ENCODE measurements at places on chromosomes 5 and 9.

DNA sequence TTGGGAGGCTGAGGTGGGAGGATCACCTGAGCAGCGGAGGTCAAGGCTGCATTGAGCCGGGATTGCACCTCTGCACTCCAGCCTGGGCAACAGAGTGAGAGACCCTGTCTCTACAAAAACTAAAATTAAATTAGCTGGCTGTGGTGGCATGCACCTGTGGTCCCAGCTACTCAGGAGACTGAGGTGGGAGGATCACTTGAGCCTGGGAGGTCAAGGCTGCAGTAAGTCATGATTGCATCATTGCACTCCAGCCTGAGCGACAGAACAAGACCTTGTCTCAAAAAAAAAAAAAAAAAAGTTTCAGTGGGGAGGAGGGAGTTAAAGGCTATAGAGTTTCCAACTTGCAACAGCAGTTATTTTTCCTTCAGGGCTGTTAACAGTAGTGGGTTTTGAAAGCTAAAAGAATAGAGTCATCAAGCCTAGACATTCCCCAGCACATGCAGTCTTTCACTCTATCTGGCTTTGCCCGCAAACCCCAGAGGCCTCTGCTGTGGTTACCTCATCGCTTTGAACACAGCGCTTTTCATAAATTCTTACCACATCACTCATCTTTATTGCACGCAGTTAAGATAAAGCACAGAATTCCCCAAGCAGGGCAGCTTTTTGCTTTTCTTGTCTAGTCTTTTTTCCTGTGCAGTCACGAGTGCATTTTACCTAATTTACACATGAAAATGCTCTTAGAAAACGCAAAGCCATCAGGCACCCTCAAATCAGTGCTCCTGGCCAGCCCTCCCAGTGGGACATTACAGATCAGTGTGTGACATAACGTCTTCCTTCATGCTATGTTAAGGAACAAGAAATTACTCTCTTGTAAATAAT is 8.7 kb upstream of the SLC2A8 start:
- no peak for DNase-seq

GRCh38 chr9:70902692-70903131 is 218.7 kb downstream of the TRPM3 start:
- DNase-seq, result peak; percentile 89

DNA sequence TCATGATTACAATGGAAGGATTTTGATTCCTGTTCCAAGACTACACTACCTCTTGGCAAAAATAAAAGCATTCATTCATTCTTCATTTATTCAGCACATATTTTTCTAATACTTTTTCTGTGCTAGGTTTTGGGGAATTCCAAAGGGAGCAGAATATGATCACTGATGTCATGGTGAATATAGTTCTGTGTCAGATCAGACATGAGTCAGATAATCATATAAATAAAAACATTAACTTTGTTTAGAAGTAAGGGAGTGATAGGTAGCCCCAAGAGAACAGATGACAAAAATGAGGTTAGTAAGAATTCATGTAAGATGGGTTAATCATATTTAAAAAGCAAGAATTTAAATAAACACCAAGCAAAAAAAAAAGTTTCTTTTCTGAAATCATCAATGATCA is 94.1 kb upstream of the RANBP6 start:
- no peak for DNase-seq

DNA sequence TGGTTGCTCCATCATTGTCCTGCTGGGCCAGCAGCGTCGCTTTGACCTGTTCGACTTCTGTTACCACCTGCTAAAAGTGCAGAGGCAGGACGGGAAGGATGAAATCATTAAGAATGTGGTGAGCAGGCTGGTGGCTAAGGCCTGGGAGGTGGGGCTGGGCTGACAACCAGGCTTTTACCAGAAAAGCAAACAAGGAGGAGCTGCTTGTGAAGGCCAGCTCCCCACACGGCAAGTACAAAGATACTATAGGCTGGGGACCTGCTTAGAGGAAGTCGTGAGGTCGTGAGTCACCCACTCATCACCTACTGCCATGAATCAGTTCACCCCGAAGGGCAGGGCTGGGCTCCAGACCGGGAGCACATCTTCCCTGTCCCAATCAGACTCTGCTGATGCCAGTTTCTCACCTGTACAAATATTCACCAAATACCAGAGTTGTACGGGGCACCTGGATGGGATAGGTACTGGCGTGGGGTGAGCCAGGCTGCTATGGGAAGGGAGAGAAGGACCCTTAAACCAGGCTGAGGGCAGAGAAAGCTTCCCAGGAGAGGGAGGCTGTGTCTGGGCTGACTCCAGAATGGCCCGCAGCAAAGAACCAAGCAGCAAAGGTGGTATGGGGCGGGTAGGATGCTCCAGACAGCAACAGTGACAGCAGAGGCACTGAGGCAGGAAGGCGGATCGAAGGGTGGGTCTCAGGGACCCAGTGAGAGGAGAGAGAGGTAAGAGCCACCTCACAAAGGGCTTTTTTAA is 69.3 kb upstream of the NIPAL4 start:
- no peak for DNase-seq

DNA sequence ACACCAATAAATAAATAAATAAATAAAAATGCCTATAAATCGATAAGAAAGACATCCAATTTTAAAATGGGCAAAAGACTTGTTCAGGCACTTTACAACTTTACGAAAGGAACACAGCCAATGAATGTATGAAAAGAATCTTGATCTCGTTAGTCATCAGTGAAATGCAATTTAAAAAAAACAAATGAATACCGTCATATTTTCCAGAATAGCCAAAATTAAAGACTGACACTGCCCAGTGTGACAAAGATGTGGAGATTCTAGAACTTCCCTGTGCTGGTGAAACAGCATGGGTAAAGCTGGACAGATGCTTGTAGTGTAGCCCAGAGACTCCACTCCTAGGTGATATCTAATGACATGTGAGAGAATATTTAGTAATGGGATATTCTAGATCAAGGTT is 127.1 kb downstream of the GOLPH3 start:
- no peak for DNase-seq

DNA sequence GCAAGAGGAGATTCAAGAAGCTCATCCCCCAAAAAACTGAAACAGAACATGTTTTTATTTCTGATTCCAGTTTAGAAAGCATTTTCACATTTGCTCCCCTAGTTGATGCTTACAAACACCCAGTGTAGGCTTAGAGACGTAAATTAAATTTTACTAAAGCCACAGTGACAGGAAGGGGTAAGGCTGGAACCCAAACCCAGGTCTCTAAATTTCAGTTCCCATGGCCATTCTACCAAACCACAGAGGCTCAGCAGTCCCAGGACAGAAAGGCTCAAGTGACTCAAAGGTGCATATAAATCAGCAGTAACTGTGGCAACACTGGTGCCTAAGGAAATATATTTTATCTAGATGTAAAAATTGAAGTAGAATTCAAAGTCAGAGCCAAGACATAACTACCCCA is 128.7 kb downstream of the CEP120 start:
- DNase-seq, result no peak

Measured in cerebellar cortex (tissue), 1 donor.